Astrocyte of the spinal cord (primary cell): ENCODE measurements at places on chromosomes 3 and 15.
A peak's percentile ranks its signal among the peaks of the same experiment; 100 is the strongest.

DNA sequence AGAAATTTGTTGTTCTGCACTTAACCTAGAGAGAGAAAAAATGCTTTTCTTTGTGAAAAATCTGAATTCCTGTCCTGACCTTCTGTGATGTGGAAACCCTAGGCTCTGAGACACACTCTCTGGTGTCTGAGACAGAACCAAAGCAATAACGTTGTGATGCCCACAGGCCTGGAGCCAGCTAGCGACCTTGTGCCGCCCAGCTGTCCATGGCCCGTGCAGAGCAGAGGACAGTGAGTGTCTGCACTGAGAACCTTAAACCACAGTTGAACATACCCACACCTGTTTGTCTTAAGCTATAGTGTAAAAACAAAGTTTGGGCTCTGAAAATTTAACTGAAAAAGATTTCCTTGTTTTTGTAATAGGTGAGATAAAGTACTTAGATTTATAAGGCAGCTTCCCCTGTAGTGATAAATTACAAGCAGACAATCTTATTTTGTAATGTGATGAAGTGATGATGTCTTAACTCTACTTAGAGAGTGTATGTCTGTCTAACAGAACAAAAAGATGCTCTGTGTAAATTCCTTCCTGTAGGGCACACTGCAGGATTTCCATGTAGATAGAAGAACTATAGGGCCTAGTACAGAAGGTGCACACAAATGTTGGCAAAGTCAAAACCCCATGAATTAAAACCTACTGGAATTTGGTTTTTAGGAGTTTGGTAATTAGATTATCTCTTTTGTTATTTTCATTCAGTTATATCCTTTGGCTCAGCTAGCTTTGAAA, 62.7 kb downstream of the SNRK start:
- DNase-seq: no peak

- DNase-seq: no peak
Measured at GRCh38 chr3:177672252-177672911, 475.1 kb upstream of the TBL1XR1 start.

- DNase-seq: no peak
Measured at GRCh38 chr3:52196977-52197376, 983 bp upstream of the ALAS1 start.

- peak; percentile 48 for DNase-seq
Measured at GRCh38 chr3:143040261-143040879, 39.0 kb downstream of the U2SURP start.

- no peak for DNase-seq
Measured at GRCh38 chr15:67248011-67248505, 6.4 kb downstream of the AAGAB start.

DNA sequence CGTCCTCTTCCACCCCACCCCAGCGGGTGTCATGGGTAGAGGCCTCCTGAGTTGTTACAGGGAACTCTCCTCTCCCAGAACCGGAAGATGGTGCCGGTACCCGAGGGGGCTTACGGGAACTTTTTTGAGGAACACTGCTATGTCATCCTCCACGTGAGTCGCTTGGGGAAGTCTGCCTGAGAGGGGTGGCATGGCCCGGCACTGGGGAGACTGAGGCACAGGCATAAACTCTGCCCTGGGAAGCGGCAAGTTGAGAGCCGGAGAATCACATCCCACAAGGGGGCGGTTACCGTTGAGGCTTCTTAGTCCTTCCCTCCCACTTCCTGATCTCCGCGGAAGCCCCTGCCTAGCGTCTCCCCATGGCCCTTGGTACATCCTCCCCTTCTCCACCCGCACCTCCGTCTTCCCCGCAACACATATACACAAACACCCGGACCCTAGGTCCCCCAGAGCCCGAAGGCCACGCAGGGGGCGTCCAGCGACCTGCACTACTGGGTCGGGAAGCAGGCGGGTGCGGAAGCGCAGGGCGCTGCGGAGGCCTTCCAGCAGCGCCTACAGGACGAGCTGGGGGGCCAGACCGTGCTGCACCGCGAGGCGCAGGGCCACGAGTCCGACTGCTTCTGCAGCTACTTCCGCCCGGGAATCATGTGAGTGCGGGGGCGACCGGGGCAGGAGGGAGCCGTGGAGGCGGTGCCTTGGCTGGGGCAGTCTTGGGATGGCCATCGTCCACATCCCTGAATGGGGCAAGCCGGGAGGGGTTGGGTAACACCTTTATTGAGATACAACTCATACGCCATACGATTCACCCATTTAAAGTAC, 3.4 kb downstream of the VILL start:
- peak; percentile 76 for DNase-seq

GRCh38 chr3:4601892-4602291, 108.7 kb downstream of the ITPR1 start:
- no peak for DNase-seq

DNA sequence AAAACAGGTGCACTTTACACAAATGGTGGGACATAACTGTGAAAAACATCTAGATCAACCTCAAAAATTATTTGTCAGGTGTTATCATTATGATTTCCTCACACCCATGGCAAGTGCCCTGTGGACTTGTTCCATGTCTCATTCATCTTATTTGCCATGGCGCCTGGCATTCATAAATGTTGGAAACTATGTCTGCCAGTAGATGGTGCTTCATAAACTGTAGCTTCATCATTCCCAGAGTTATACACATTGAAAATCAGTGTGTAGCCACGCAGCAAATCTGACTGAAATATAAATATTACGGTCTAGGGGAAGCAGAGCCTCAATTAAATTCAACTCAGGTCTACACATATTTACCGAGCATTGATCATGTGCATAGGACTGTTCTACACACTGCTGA, 90.7 kb downstream of the IMPG2 start:
- DNase-seq: no peak

DNA sequence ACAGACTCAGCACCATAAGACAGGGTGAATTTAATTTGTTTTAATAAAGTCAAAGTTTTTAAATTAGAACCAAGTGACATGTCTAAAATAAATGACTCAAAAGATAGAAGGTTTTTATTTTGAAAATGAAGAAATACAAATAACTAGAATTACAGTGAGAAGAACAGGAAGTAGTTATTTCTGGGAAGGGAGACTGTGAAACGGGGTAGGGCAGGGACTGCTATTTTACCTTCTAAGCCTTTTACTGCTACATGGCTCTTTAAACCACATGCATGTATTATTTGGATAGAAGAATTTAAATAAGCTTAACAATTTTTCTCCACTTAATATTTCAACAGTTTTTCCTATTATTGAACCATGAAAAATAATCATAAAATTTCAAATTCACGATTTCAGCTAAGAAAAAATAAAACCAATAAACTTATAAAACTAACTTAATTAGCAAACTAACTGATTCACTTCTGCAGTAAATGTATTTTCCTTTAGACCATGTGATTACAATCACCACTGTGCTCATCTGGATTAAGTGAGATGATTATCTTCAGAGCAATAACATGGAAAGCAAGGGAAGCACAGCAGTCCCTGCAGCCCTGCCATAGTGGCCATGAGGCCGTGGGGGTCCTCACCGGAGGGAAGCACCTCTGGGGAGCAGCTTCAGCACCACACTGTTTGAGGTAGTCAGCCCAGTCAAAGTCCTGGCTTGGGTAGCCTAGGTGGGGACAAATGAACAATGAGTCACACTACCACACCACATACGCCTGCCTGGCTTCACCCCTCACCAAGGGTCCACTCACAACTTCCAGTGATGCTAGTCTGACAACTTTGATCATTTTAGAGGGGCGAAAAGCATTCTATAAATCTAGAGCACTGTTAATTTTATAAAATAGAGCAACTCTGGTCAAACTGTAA, 28.3 kb upstream of the STIMATE start:
- DNase-seq: no peak

GRCh38 chr3:15477951-15478639, 43.4 kb downstream of the COLQ start:
- DNase-seq: no peak
